Jurkat, Clone E6-1 (cell line): ENCODE measurements at places on chromosomes 3 and 15.

DNA sequence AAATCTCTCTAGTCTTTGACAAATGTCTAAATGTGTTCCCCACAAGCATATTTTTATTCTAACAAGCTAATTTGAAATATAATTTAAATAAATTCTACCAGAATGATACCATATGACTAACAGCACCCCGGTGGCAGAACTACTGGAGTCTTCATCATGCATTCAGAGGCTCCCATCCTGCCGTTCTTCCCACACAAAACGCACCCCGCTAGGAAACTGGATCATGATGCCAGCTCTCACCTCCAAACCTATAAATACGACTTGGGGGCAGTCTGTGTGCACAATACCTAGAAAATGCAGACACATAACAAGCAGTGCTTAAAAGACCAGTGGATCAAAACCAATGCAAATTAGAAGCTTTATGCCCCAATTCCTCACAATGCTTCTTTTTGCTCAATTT lies 8.5 kb downstream of the HOMER2 start:
- no peak for DNase-seq

DNA sequence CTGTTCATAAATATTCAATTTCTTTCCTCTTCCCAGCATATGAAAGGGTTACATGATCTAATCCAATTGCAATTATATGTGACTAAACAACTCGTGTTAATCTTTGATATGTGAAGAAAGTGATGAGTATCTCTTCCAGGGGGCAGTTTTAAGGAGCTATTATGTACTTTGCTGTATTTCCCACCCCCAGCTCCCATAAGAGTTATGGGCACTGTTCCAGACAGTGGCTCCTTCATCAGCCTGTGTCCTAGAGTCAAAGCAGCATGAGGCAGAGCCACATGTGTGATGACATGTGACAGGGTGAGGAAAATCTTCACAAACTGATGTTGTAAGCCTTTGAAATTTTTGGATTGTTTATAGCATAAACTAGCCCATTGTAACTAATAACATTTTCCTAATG lies 315.4 kb downstream of the DIPK2A start:
- no peak for DNase-seq

DNA sequence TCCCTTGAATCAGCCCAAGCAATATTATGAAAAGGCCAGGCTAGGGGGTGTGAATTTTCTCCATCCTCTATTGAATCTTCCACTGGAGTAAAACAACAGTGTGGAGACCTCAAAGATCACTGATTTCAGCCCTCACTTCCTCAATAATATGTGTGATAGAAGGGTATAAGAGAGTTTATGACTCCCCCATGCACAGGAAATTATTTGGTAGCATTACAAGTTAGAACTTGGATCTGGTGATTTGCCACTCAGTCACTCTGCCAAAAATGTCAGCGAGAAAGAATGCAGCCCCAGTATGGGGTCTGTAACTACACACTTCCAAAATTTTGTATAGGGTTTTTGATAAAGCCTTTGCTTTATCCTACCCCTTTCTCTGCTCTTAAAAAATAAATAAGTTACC lies 81.0 kb upstream of the KCNMB2 start:
- no peak for DNase-seq

GRCh38 chr15:67146234-67146633 lies 80.8 kb downstream of the SMAD3 start:
- DNase-seq = no peak

DNA sequence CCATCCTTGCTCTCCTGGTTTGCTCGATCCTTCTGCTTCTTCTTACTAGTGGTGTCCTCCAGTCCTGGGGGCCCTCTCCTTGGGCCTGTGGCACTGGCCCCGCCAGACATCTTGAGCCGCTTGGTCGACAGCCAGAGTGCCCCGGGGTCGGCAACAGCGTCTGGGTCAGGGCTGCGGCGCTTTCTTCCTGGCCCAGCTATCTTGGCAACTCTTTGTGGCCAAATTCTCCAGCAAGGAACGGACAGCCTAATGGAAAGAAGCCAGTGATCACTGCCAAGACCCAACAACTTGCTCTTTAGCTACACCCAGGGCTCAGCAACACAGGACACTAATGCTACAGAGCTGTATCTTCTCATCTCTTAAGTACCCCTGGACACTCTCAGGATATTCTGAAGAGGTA lies 1.6 kb downstream of the USP19 start:
- no peak for DNase-seq

- no peak for DNase-seq
Measured at GRCh38 chr3:118536764-118537163, 497.9 kb downstream of the IGSF11 start.

- DNase-seq = no peak
Measured at GRCh38 chr3:194265505-194265892, 85.6 kb downstream of the CPN2 start.

- no peak for DNase-seq
Measured at GRCh38 chr15:40061212-40061901, 22.4 kb upstream of the SRP14 start.

DNA sequence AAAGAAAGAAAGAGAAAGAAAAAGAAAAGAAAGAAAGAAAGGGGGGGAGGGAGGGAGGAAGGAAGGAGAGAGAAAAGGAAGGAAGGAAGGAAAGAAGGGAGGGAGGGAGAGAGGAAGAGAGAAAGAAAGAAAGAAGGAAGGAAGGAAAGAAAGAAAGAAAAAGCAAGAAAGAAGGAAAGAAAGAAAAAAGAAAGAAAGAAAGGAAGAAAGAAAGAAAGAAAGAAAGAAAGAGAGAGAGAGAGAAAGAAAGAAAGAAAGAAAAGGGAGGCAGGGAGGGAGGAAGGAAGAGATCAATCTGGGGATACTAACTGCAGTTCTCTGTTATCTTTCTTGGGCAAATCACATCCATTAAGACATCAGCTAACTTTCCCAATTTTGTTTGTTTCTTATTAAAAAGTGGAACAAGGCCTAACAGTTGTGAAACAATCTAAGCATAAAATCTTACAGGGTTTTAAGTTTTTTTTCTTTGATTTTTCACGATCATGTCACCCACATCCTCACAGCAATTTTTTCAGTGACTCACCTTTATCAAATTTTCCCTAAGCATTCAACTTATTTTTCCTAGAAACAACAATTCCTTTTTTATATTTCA lies 36.8 kb downstream of the TBC1D2B start:
- DNase-seq = no peak

DNA sequence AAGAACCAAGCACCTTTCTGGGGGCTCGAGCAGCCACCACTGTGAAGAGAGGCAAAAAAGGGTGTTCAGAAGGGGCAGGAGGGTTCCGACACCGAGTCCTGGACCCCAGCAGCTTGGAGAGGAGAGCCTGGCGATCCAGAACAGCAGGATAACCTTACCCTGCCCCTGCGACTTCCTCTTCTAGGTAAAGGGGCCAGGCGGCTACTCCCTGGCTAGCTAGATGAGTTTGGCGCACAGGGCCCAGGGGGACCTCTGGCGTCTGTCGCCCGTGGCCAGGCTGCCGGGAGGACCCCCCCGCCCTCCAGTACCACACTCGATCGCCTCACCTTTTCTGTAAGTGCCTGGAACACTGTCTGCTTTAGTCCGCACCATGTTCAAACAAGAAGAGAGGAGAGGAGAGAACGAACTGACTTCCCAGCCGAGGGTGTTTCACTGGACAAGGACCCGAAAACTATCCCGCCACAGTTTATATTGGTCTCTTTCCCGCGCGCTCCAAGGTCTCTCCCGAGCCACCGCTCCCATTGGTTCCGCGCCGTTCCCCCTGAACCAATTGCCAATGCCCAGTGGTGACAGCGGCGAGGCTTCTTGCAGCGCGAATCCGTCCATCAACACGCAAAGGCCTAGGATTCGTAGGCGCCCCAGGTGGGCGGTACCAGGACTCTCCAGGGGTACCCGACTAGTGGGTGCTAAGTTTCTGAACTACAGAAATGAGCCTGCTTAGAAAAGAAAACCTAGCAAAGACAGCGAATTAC lies at the start of gene PCLAF:
Gene PCLAF (minus strand): TSS at position 442 of the 752 bp plus-strand sequence. CDS start 70 bp downstream, at position 372.
- peak; percentile 98 for DNase-seq

- no peak for DNase-seq
Measured at GRCh38 chr15:66270932-66271331, 17.4 kb upstream of the MEGF11 start.

GRCh38 chr3:30871720-30872119 lies 22.7 kb downstream of the GADL1 start:
- DNase-seq = no peak

GRCh38 chr3:10835406-10835805 lies 19.4 kb downstream of the SLC6A11 start:
- DNase-seq = no peak

- DNase-seq = peak; percentile 51
Measured at GRCh38 chr15:49185473-49185872, 15.4 kb downstream of the GALK2 start.

DNA sequence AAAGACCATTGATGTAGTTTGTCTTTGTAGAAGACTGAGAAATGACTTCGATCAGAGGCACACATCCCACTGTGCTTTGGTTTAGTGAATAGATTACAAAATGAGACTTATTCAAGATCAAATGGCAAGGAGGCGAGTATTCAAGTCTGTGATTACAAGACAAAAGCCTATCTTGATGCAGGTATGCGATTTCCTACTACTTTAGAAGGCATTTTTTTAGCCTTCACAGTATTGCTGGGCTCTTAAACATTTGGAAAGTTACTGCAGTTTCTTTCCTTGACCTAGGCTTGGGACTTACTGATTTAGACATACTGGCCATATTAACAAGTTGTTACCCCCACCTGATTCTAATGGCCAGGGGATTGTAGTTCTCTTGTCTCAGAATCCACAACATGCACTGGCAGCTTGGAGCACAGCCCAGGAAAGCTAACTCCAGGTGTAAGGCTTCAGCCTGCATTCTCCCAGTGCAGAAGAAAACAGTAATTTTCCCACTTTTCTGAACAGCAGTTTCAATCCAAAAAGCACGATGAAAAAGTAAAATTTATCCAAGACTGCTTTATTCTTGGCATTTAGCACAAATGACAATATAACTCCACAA lies 311.6 kb downstream of the EPHA6 start:
- DNase-seq = no peak

DNA sequence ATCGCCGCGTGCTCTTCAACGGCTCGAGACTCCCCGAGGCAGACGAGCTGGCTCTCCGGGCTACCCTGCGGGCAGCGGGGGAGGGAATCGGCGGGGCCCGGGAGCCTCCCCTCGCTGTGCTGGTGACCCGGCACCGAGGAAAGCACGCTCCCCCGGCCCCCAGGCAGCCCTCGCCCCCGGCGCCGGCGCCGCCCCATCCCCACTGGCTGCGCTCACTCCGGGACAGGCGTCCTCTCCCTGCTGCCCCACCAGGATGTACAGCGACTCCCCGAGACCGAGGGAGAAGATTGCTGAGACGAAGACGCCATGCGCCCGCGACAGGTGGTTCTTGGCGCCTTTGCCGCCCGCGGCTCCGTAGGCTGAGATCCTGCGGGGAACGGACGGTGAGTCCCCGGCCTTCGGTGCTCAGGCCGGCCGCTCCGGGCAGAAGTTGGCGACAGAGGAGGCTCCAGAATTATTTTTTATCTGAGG lies 1.7 kb downstream of the LTK start:
- DNase-seq = no peak

GRCh38 chr3:119329551-119329950 lies 35.4 kb downstream of the ARHGAP31 start:
- DNase-seq = no peak

- no peak for DNase-seq
Measured at GRCh38 chr3:101102678-101103296, 109.6 kb upstream of the ABI3BP start.

- DNase-seq = no peak
Measured at GRCh38 chr3:190326361-190326760, 4.1 kb upstream of the CLDN1 start.

- no peak for DNase-seq
Measured at GRCh38 chr15:74235962-74236361, at the start of gene CCDC33. Gene CCDC33 (plus strand): TSS chr15:74236326. CDS start chr15:74236720, 394 bp downstream.

DNA sequence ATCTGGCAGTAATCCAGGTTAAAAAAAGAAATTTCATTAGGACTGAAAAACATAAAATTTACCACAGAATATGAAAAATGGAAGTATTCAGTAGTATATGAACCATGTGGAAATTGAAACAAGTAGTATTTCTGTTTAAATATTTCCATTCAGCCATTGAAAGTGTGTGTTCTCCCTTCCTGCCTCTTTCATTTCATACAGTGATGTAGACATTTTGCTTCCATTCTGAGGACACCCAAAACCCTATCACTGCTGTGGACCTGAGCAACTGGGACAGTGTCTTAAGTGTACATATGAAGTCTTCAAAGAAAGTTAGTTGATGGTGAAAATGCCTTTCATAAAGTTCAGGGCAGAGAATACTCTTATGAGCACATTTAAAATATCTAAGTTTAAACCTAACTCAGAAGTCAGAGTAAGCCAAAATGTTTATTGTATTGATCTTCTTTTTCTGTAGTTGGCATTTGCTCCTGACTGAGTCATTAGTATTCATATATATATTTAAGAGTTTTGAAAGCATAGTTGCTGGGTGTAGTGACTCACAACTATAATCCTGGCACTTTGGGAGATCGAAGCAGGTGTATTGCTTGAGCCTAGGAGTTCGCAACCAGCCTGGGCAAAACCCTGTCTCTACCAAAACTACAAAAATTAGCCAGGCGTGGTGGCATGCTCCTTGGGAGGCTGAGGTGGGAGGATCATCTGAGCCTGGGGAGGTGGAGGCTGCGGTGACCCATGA lies 198.8 kb downstream of the KLHL25 start:
- no peak for DNase-seq

DNA sequence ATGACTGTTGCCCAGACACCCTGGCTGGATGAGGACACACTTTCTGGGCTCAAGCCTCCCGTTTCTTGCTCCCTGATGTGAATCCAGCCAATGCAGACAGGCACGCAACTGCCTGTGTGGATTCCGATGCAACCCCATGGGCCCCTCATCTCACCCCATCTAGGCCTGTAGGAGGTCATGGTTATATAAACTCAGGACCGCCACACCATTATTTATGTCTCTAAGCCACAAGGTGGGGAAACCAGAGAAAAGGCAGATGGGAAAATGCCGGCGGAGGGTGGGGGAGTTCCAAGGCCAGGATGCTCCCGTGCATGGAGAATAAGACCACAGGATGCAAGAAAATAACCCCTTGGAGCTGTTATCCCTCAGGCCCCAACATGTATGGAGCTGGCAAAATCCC lies 2.0 kb downstream of the MESP1 start:
- DNase-seq = no peak

DNA sequence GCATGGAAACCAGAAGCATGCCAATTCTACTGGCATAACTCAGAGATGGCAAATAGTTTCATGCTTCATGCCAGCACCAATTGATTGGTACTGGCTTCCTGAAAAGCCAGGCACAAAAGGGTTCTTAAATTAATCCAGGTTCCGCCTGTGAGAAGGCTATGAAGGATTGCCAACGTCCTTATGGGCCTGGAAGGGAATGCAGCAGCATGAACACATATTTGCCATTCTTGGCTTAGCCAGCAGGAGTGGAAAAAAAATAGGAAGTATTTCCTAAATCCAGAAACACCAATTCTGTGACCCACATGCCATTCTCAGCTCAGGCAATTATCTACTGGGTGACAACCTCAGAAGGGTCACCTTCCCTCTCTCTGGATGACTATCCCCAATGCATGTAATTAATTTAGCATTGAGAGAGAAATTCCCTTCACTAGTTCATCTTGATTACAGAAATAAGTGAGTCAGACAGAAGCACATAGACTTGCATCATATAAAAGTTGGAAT lies 36.0 kb downstream of the ADAMTS9 start:
- DNase-seq = no peak
